ENCODE measurements at places on chromosomes 3 and 15. TPM values are rescaled to one million over a fixed set of nuclear protein-coding genes. Genes with fewer than 3 reads are reported as not detected.
A peak's percentile ranks its signal among the peaks of the same experiment; 100 is the strongest.

DNA sequence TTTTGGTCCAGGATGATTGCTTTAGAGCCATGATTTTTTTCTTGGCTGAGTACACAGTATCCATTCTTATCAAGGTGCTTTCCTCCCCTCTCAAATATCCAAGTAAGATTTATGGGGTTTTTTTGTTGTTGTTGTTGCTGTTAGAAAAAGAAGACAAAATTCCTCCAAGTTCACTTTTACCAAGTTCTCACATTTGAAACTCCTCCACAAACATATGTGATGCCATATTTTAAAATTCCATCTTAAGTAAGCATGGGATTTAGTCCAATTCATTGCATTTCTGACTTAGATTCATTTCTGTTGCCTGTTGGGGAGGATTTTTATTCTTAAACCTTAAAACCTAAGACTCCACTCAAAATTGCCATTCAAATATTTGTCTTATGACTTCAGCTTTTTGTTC, 128.6 kb upstream of the SPATA12 start:
- no peak overlapping the region for H3K4me3 ChIP-seq
- H3K4me1 ChIP-seq, result peaks cover 19% of the 10 kb centered on the region
- DNase-seq, result no peak
- H3K36me3 ChIP-seq, result no peaks in the 10 kb centered on the region
- H3K27ac ChIP-seq, result no peak overlapping the region
- no peaks in the 10 kb centered on the region for H3K27me3 ChIP-seq

ACVR2B gene
- 12.7 TPM for total RNA-seq

GRCh38 chr15:80480909-80481308, 76.7 kb downstream of the ARNT2 start:
- H3K4me1 ChIP-seq, result no peaks in the 10 kb centered on the region
- DNase-seq, result no peak
- no peak overlapping the region for H3K27ac ChIP-seq

CDC25A gene
- total RNA-seq, result 0.72 TPM

- DNase-seq, result no peak
- H3K27me3 ChIP-seq, result no peaks in the 10 kb centered on the region
- H3K27ac ChIP-seq, result peak overlapping the region; percentile 65
- H3K36me3 ChIP-seq, result no peaks in the 10 kb centered on the region
Observed at GRCh38 chr15:60721707-60722106, 242.8 kb upstream of the ICE2 start.

DNA sequence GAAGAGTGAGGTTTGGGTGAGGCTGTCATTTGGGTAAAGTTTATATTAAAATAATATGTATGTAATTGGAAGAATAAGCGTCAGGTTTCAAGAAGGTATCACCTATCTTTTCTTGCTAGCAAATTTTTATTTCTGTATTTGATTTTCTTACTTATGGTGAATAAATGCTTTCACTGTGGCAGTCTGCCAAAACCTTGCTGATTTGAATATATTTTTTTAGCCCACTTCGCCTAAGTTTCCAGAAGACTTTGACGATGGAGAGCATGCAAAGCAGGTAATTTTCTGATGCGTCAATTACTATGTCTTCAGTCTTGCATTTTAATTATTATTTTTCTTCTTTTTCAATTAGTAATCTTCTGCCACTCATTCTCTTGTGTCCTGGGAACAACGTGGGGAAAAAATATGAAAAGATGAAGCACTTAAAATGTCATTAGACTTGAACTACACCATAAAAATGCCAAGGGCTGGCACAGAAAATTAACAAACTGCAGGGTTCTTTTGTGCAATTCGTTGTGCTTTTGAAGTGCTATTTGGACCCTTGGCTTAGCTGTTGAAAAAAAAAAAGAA, 40.4 kb downstream of the SRP14 start:
- DNase-seq, result no peak
- H3K27me3 ChIP-seq, result no peaks in the 10 kb centered on the region
- no peak overlapping the region for H3K4me3 ChIP-seq
- peaks cover 22% of the 10 kb centered on the region for H3K36me3 ChIP-seq
- no peaks in the 10 kb centered on the region for H3K4me1 ChIP-seq

FBLN2 gene
- not detected for total RNA-seq

DNA sequence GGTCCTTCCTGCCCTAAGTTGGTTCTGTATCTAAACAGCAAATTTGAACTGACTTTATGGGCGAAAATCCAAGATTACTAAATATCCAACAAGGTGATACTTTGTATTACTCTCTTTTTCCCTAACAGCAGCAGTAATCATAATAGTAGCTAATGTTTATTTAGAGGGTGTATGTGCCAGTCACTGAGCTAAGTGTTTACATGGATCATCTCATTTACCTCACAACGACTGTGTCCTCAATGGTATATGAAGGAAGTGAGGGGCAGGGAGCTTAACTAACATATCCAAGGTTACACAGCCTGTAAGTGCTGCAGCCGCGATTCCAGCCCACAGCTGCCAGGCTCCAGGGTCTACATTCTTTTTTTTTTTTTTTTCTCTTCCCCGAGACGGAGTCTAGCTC, 10.3 kb upstream of the LRRC34 start:
- H3K4me3 ChIP-seq, result no peak overlapping the region
- no peak overlapping the region for H3K27ac ChIP-seq
- no peaks in the 10 kb centered on the region for H3K4me1 ChIP-seq
- no peaks in the 10 kb centered on the region for H3K36me3 ChIP-seq
- no peak for DNase-seq
- peaks cover 6% of the 10 kb centered on the region for H3K27me3 ChIP-seq

DNA sequence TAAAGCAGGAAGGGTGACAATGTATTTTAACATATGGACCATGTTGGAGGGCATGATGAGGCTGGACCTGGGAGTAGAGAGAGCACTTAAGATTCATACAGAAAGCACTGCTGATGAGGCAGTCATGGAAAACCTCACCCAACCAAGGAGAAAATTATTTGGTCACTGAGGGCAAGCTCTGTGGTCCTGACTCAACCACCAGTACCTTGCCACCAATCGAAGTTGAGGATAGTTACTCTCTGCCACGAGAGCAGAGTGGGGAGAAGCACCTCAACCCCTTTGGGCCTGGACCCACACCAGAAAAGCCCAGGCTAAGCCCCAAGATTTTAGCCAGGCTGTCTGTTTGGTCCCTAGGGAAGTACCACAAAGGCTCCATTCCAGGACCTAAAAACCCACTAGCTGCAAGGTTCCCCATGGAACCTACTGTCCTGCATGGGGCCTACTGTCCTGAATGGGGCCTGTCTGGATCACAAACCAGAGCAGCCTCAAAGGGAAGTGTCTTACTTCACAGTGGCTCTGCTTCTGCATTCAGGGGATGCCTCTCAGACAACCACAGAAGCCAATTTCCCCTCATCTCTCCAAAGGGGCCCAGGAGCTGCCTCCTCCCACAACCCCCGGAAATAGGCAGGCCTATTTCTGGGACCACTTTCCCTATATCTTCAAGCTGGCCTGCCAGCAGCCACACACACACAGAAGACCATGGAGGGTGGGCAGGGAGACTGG, 4.2 kb downstream of the CCDC71 start:
- H3K27me3 ChIP-seq, result no peaks in the 10 kb centered on the region
- peaks cover 14% of the 10 kb centered on the region for H3K36me3 ChIP-seq
- no peak overlapping the region for H3K4me3 ChIP-seq
- DNase-seq, result no peak
- H3K4me1 ChIP-seq, result peaks cover 25% of the 10 kb centered on the region

- H3K27ac ChIP-seq, result no peak overlapping the region
- no peak overlapping the region for H3K4me3 ChIP-seq
- H3K27me3 ChIP-seq, result peaks cover 21% of the 10 kb centered on the region
- H3K36me3 ChIP-seq, result no peaks in the 10 kb centered on the region
- H3K4me1 ChIP-seq, result peaks cover 15% of the 10 kb centered on the region
Observed at GRCh38 chr3:170421111-170421641, 2.5 kb downstream of the CLDN11 start.

GRCh38 chr15:73305331-73306211, 63.2 kb downstream of the HCN4 start:
- no peaks in the 10 kb centered on the region for H3K27me3 ChIP-seq
- no peaks in the 10 kb centered on the region for H3K4me1 ChIP-seq
- H3K4me3 ChIP-seq, result no peak overlapping the region
- no peak for DNase-seq

LDHAL6B gene
- not detected for total RNA-seq

RETNLB gene
- total RNA-seq, result not detected

KCNH8 gene
- not detected for total RNA-seq

- no peak overlapping the region for H3K4me3 ChIP-seq
- no peaks in the 10 kb centered on the region for H3K27me3 ChIP-seq
- H3K27ac ChIP-seq, result no peak overlapping the region
- no peak for DNase-seq
Observed at GRCh38 chr15:37929238-37929637, 5.2 kb upstream of the TMCO5A start.

LRRC31 gene
- total RNA-seq, result not detected

GRCh38 chr3:47533481-47533880, 20.0 kb upstream of the ELP6 start:
- no peak for DNase-seq
- no peak overlapping the region for H3K4me3 ChIP-seq
- H3K36me3 ChIP-seq, result no peaks in the 10 kb centered on the region

DNA sequence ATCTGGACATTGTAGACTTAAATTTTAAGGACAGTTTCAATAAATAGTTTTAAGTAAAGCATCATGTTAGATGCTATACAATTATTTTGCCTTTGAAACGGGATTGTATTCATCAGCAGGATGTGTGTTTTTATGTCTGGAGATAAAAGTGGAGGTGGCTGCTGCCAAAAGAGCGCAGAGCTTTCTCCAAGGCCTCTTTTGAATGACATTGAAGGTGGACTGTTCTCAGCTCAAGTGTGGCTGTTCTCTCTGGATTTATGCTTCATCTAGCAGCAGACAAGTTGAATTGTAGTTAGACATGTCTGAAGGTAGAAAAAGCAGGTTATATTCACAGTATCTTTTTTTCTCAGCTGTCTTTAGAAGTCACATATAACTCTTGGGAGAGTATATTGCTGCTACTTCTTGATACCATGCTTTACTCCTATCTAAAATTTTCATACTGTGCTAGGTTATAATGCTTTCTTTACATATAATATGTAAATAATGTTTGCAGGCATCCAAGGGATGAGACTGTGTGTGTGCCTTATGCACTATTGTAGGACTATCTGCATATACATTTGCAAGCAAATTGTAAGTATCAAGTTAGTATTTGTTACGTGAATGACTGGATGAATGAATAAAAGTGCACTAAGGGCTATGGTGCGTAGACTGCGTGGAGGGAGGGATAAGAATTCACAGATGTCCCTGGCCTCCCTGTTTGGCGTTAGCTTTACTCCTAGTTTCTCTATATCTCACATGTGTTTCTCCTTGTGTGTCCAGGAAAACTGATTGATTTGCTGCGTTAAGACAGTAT, 340.1 kb downstream of the NAALADL2 start:
- no peaks in the 10 kb centered on the region for H3K4me1 ChIP-seq
- no peak overlapping the region for H3K4me3 ChIP-seq
- DNase-seq, result no peak
- H3K27me3 ChIP-seq, result no peaks in the 10 kb centered on the region

ZNF774 gene
- not detected for total RNA-seq

TUSC2 gene
- 17.5 TPM for total RNA-seq

DNA sequence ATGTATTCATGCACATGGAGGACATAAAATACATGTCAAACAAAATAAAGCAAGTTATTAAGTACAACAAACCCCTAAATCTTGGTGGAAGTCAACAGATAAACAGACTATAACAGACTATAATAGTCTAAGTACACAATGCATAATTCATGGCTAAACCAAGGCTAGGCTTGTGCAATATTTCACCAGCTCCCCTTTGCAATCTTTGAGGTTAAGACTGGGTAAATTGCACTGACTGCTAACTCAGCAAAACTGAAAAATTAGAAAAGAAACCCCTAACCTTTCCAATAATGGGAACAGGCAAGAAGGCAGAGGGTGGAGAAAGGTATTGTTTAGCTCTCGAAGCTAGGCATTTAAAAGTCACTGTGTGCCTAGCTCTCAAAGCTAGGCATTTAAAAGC, 304.9 kb upstream of the WNT5A start:
- no peaks in the 10 kb centered on the region for H3K27me3 ChIP-seq
- no peaks in the 10 kb centered on the region for H3K36me3 ChIP-seq
- no peaks in the 10 kb centered on the region for H3K4me1 ChIP-seq
- H3K4me3 ChIP-seq, result no peak overlapping the region

PLAAT1 gene
- total RNA-seq, result not detected

MLH1 gene
- 34.5 TPM for total RNA-seq

MNS1 gene
- not detected for total RNA-seq

RLBP1 gene
- total RNA-seq, result not detected

ATP13A5 gene
- total RNA-seq, result not detected

CHRNA7 gene
- total RNA-seq, result not detected

GRCh38 chr3:87120881-87121280, 106.2 kb upstream of the CHMP2B start:
- no peaks in the 10 kb centered on the region for H3K27me3 ChIP-seq
- no peak overlapping the region for H3K27ac ChIP-seq
- no peak overlapping the region for H3K4me3 ChIP-seq
- DNase-seq, result no peak

GRCh38 chr3:126153695-126154360, 26.6 kb downstream of the ALDH1L1 start:
- DNase-seq, result no peak
- no peaks in the 10 kb centered on the region for H3K27me3 ChIP-seq

- peak; percentile 80 for DNase-seq
- no peaks in the 10 kb centered on the region for H3K36me3 ChIP-seq
- H3K4me1 ChIP-seq, result peaks cover 9% of the 10 kb centered on the region
- H3K27ac ChIP-seq, result no peak overlapping the region
Observed at GRCh38 chr15:77409259-77410156, 10.4 kb downstream of the PEAK1 start.

DNA sequence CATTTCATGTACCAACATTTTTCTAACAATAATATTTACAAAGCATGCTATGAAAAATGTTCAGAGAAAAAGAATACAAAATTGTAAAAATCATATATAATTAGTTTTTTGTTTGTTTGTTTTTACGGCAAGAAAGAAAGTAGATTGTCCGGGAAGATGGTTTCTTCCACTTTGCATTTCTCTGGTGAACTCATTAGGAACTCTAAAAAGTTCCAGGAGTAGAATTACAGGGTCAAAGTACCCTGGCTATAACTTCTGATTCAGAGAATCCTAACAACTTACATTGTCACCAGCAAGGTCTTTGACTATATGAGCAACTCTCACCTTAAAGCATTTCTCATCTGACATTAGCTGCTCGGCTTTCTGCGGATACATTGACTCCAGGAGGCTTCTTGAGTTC, 196.7 kb downstream of the PDE8A start:
- no peak overlapping the region for H3K27ac ChIP-seq
- no peak for DNase-seq
- H3K27me3 ChIP-seq, result peaks cover 2% of the 10 kb centered on the region
- H3K36me3 ChIP-seq, result no peaks in the 10 kb centered on the region

GRCh38 chr15:32042269-32042972, 12.1 kb downstream of the CHRNA7 start:
- H3K27me3 ChIP-seq, result peaks cover 2% of the 10 kb centered on the region
- H3K27ac ChIP-seq, result no peak overlapping the region

- H3K4me1 ChIP-seq, result no peaks in the 10 kb centered on the region
- DNase-seq, result no peak
- H3K27me3 ChIP-seq, result no peaks in the 10 kb centered on the region
- no peak overlapping the region for H3K4me3 ChIP-seq
Observed at GRCh38 chr15:39142500-39142899, 438.4 kb upstream of the THBS1 start.

PLA2G4B gene
- 30.1 TPM for total RNA-seq

GRCh38 chr3:134180761-134181160, 69.9 kb downstream of the RYK start:
- H3K27ac ChIP-seq, result no peak overlapping the region
- peaks cover 23% of the 10 kb centered on the region for H3K36me3 ChIP-seq
- no peaks in the 10 kb centered on the region for H3K27me3 ChIP-seq
- H3K4me1 ChIP-seq, result no peaks in the 10 kb centered on the region
- no peak for DNase-seq
